ENCODE measurements at places on chromosomes 3 and 15. TPM values are rescaled to one million over a fixed set of nuclear protein-coding genes. Genes with fewer than 3 reads are reported as not detected.

DNA sequence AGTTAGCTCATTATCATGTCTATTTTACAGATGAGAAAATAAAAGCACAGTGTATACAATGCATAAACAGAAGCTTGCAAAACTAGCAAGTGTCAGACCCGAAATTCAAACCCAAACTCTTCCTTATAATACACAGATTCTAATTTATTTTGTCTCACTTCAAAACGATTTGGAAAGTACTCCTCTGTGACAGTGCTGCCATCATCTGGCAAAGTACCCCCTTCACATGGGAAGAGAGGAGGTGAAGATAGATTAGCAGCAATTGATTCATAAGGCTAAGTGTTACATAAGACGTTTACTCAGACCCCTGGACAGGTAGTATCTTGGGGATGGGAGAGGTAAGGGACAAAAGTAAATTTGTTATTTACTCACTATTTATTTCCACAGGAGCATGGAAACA, 744.0 kb upstream of the SGO1 start:
- no peaks in the 10 kb centered on the region for H3K27me3 ChIP-seq
- H3K36me3 ChIP-seq: no peaks in the 10 kb centered on the region
- no peak for DNase-seq

- H3K27ac ChIP-seq: no peak overlapping the region
- H3K36me3 ChIP-seq: no peaks in the 10 kb centered on the region
- H3K27me3 ChIP-seq: no peaks in the 10 kb centered on the region
- no peak for DNase-seq
- no peak overlapping the region for H3K4me3 ChIP-seq
Observed at GRCh38 chr3:150090006-150090405, 119.3 kb upstream of the PFN2 start.

DNA sequence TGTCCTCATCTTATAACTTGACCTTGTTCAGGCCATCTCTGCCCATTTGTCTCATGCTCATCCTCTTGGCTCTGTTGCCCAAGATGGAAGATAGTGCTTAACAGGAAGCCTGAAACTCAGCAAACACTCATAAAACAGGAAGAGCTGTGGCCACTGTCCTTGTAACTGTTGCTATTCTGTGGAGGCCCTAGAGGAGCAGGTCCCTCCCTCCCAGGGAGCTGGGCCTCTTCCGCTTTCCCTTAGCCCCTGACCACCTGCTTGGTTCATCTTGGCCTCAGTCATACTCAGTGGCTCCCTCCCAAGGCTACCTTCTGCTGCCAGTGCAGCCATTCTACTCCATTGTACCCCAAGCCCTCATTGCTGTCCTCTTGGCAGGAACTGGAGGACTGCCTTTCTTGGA, 3.5 kb downstream of the MAPKAPK3 start:
- no peak overlapping the region for H3K27ac ChIP-seq
- no peak for DNase-seq
- H3K4me3 ChIP-seq: peak overlapping the region; percentile 4
- peaks cover 81% of the 10 kb centered on the region for H3K4me1 ChIP-seq
- H3K27me3 ChIP-seq: no peaks in the 10 kb centered on the region

GRCh38 chr3:179473565-179473964, 22.3 kb upstream of the GNB4 start:
- DNase-seq: no peak
- H3K4me1 ChIP-seq: no peaks in the 10 kb centered on the region
- no peak overlapping the region for H3K27ac ChIP-seq

DNA sequence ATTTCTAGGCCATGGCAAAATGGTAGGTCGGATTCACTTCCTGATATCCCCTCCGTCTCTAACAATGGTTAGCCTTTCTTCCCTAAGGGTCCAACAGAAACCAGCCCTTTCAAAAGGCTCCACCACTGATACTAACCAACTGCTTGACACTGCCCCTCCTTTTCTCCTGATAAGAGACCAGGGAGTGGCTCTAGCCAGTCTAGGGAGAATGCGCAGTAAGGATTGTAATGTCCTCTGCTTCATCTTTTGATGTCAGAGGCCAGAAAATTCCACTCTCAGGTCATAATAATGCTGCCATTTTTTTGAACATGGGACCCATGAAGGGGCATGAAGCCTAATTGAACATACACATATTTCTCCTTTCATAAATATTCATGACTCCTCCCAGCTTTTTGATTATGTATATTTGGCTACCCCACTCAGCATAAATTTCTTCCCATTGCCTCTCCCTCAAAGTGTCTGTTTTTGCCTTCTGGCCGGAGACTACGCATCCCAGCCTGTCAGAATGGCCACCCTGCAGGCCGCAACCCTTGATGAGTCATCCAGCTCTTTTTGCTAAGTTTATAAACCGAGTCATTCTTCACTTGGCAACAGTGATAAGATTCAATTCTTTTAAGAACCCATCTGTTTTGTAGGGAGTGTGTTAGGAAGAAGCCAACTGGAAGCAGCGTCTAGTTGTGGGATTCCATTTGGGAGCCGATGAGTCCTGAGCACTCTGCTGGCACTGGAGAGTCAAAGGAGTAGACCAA, 189.0 kb upstream of the MCTP2 start:
- no peak overlapping the region for H3K4me3 ChIP-seq
- H3K27me3 ChIP-seq: no peaks in the 10 kb centered on the region
- no peaks in the 10 kb centered on the region for H3K4me1 ChIP-seq

DNA sequence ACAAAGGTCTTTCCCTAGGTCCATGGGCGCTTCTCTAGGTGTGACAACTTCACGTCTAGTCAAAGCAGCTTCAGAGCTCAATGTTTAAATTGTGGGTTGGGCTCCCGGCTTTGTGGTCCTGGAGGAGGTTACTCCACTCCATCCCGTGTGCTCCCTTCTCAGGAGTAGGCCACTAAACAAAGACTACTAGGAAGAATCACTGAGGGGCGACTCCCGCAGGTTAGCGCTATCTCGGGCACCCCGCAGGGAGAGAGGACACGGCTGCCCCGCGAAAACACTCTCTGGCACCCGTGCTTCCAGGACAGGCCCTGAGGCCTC, 500 bp downstream of the PARP6 start:
- H3K27ac ChIP-seq: peak overlapping the region; percentile 84
- peaks cover 12% of the 10 kb centered on the region for H3K36me3 ChIP-seq
- peak overlapping the region; percentile 69 for H3K4me3 ChIP-seq
- no peak for DNase-seq
- H3K4me1 ChIP-seq: peaks cover 33% of the 10 kb centered on the region

- no peaks in the 10 kb centered on the region for H3K4me1 ChIP-seq
- H3K4me3 ChIP-seq: no peak overlapping the region
- no peaks in the 10 kb centered on the region for H3K27me3 ChIP-seq
- H3K27ac ChIP-seq: no peak overlapping the region
- no peak for DNase-seq
- no peaks in the 10 kb centered on the region for H3K36me3 ChIP-seq
Observed at GRCh38 chr15:47742334-47742733, 25.0 kb downstream of the SEMA6D start.

DNA sequence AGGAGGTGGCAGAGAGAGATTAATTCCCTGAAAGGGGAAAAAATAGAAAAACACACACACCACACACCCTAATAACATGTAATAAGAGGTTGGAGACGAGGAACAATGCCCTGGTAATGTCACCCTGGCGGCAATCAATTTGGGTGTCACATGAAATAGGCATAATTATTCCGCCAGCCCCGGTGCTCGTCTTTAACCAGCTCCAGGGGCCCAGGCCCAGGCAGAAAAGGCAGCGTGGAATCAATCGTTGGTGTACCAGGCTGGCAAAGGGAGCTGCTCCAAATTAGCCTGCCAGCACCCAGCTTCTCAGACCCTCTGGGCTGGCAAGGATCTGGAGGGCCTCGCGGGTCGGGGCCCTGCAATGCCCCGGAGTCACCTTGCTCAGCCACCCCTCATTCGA, 5.6 kb downstream of the LINGO1 start:
- no peaks in the 10 kb centered on the region for H3K36me3 ChIP-seq
- no peak overlapping the region for H3K27ac ChIP-seq
- DNase-seq: no peak
- no peaks in the 10 kb centered on the region for H3K27me3 ChIP-seq
- H3K4me3 ChIP-seq: no peak overlapping the region

- no peaks in the 10 kb centered on the region for H3K36me3 ChIP-seq
- no peaks in the 10 kb centered on the region for H3K4me1 ChIP-seq
- H3K27ac ChIP-seq: no peak overlapping the region
- DNase-seq: no peak
- no peaks in the 10 kb centered on the region for H3K27me3 ChIP-seq
- H3K4me3 ChIP-seq: no peak overlapping the region
Observed at GRCh38 chr15:60421544-60421943, 23.8 kb upstream of the ANXA2 start.

DNA sequence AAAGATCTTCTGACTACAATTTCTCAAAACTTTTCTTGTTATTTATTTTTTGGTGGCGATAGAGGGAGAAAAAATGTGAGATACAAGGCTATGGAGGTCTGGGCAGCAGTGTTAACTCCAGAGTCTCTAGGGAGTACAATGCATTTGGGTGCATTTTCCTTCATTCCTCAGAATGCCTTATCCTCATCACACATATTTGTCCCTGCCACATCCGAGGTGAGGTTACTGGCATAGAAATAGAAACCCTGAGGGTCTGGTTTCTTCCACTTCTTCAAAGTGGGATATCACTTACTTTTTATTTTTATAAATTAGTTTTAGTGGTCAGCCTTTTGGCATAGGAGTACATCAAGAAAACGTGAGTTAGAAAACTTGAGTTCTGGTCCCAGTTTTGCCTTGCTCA, 150.4 kb downstream of the TIGIT start:
- no peaks in the 10 kb centered on the region for H3K27me3 ChIP-seq
- no peak overlapping the region for H3K27ac ChIP-seq
- no peaks in the 10 kb centered on the region for H3K36me3 ChIP-seq
- no peak for DNase-seq
- no peaks in the 10 kb centered on the region for H3K4me1 ChIP-seq
- no peak overlapping the region for H3K4me3 ChIP-seq

- no peaks in the 10 kb centered on the region for H3K36me3 ChIP-seq
- no peak overlapping the region for H3K27ac ChIP-seq
Observed at GRCh38 chr3:141269961-141270360, 38.3 kb downstream of the PXYLP1 start.

DNA sequence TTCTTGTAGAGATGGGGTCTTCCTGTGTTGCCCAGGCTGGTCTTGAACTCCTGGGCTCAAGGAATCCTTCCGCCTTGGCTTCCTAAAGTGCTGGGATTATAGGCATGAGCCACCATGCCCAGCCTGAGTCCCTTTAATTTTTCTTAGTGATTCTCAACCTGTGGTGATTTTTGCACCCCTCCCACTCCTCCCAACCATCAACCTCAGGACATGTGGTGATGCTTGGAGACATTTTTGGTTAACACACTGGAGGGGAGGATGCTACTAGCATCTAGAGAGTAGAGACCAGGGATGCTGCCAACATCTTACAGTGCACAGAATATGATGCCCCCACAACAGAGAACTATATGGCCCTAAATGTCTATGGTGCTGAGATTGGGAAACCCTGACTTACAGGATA, 83.0 kb upstream of the LMOD3 start:
- peaks cover 5% of the 10 kb centered on the region for H3K4me1 ChIP-seq
- H3K4me3 ChIP-seq: no peak overlapping the region
- no peaks in the 10 kb centered on the region for H3K36me3 ChIP-seq

- peaks cover 14% of the 10 kb centered on the region for H3K4me1 ChIP-seq
- no peaks in the 10 kb centered on the region for H3K36me3 ChIP-seq
- no peak overlapping the region for H3K4me3 ChIP-seq
- H3K27ac ChIP-seq: no peak overlapping the region
Observed at GRCh38 chr15:67788986-67789385, 36.3 kb upstream of the SKOR1 start.

DNA sequence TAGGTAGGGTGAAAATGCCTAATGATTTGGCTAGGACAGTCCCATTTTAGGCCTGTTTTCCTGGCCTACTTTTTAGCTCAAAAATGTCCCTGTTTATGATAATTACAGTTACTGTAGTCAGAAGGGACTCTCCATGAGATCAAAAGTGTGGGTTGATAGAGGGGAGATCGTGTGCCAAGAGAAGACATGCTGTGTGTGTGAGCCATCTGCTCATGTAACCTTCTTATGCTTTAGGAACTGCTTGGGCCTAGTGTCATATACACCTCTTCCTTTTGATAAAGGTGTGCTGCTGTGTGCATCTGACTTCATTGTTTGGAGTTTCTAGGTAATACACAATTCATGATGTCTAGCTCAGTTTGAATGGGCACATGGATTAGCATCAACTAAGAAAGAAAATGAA, 786.5 kb downstream of the PDCD6IP start:
- H3K4me3 ChIP-seq: no peak overlapping the region
- DNase-seq: no peak
- H3K27me3 ChIP-seq: no peaks in the 10 kb centered on the region
- no peaks in the 10 kb centered on the region for H3K4me1 ChIP-seq

GRCh38 chr3:150319900-150320299, 88.2 kb upstream of the TSC22D2 start:
- DNase-seq: no peak
- no peaks in the 10 kb centered on the region for H3K27me3 ChIP-seq
- no peak overlapping the region for H3K4me3 ChIP-seq
- H3K4me1 ChIP-seq: no peaks in the 10 kb centered on the region
- H3K36me3 ChIP-seq: no peaks in the 10 kb centered on the region

- no peak overlapping the region for H3K27ac ChIP-seq
- no peak for DNase-seq
Observed at GRCh38 chr15:83380682-83381081, 66.5 kb upstream of the SH3GL3 start.

DNA sequence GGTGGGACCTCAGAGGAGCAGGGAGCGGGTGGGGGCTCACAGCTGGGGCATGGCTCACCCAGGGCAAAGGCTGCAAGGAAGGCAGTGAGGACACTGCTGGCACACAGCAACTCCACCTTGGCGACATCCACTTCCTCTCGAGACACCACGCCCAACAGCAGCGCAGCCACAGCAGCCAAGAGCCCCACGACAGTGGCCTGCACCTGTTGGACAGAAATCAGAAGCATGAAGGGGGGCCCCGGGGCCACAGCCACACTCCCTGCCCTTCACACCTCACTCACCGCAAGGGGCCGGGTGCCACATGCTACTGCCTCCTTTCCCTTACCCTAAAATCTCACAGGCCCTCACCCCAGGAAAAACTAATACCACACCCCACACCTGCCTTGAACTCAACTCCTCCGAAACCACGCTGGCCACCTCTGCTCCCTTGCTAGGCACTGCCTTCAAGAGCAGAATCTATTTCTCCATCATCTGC, 57.3 kb downstream of the ROPN1B start:
- H3K27me3 ChIP-seq: no peaks in the 10 kb centered on the region
- H3K4me3 ChIP-seq: no peak overlapping the region
- H3K36me3 ChIP-seq: no peaks in the 10 kb centered on the region

DNA sequence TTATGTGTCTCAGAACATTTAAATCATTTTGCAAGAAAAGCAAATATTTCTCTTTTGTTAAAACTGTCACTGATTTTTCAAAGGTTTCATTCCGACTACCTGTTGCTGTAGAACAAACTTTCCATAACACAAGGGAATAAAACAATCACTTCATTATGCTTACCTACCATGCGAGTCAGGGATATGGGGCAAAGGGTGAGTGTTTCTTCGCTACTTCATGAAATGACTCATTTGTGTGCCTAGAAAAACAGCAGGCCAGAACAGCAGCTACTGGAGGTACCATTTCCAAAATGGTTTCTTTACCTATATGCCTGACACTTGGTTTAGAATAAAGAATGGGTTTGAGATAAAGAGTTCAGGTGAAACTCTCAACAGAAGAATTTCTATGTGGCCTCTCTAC, 712.5 kb downstream of the PLOD2 start:
- DNase-seq: no peak
- no peaks in the 10 kb centered on the region for H3K36me3 ChIP-seq
- H3K27me3 ChIP-seq: no peaks in the 10 kb centered on the region
- H3K4me1 ChIP-seq: no peaks in the 10 kb centered on the region
- H3K27ac ChIP-seq: no peak overlapping the region

BRPF1 gene
- 46.8 TPM for total RNA-seq

OPA1 gene
- 86.1 TPM for total RNA-seq

DUOXA2 gene
- total RNA-seq: not detected

SNX22 gene
- 0.61 TPM for total RNA-seq

MEX3B gene
- total RNA-seq: 0.61 TPM
